ENCODE measurements at places on chromosomes 7 and 10.

- no peak for DNase-seq
These were observed 93.0 kb upstream of the SLC25A13 start for GRCh38 chr7:96414931-96415292.

DNA sequence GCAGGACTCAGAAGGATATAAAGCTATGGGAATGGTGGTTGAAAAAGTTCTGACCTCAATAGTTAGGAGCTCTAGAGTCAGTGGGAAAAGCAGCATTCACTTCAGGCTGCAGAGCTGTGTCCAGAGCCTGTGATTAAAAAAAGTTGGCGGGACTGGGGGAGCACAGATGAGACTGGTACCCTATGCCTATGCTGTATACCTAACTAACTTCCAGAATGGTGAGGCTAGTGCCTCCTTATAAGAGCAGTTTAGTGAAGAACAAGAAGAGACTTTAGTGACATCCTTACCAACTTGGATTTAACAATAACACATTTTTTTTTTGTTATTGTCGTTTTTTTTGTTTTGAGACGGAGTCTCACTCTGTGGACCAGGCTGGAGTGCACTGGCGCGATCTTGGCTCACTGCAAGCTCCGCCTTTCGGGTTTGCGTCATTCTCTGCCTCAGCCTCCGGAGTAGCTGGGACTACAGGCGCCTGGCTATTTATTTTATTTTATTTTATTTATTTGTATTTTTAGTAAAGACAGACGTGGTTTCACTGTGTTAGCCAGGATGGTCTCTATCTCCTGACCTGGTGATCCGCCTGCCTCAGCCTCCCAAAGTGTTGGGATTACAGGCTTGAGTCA, 6.6 kb upstream of the ZNF282 start:
- no peak for DNase-seq

- DNase-seq: no peak
These were observed 10.4 kb upstream of the WIPF3 start for GRCh38 chr7:29795696-29796580.

DNA sequence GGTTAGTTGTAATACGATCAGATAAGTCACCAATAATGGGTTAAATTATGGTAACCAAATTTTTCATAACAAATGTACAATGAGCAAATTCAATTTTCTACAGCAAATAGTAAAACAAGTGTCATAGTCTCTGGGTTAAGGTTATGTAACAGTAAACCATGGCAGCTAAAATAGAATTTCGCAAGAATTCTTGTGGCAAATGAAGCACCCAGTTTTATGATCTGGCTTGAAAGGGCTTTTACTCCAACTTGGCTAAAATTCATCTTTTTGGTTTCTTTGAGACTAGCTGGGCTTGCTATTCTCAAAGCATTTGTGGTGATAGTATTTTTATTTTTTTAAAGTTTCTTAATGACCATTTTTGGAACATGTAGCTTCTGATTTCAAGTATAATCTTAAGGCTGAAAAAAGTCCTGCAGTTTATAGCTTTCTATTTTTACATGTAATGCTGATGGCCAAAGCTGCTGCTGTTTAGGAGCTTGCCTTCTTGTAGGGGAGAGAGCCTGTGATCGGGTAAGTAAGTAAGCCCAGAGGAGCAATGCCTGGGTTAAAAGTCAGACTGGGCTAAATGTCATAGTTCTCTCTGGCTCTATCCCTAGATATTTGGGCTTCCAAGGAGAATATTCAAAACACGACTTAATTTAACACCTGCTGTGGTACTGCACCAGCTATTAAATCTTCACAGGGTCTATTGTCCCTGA, 55.5 kb upstream of the SYPL1 start:
- DNase-seq: no peak

DNA sequence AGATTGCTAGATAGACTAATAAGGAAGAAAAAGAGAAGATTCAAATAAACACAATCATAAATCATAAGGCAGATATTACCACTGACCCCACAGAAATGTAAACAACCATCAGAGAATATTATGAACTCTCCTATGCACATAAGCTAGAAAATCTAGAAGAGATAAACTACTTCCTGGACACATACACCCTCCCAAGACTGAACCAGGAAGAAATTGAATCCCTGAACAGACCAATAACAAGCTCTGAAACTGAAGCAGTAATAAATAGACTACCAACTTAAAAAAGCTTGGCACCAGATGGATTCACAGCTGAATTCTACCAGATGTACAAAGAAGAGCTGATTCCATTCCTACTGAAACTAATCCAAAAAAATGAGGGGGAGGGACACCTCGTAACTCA, 24.5 kb upstream of the STARD3NL start:
- no peak for DNase-seq

- no peak for DNase-seq
These were observed 16.0 kb downstream of the UBE2D1 start for GRCh38 chr10:58350619-58351323.

DNA sequence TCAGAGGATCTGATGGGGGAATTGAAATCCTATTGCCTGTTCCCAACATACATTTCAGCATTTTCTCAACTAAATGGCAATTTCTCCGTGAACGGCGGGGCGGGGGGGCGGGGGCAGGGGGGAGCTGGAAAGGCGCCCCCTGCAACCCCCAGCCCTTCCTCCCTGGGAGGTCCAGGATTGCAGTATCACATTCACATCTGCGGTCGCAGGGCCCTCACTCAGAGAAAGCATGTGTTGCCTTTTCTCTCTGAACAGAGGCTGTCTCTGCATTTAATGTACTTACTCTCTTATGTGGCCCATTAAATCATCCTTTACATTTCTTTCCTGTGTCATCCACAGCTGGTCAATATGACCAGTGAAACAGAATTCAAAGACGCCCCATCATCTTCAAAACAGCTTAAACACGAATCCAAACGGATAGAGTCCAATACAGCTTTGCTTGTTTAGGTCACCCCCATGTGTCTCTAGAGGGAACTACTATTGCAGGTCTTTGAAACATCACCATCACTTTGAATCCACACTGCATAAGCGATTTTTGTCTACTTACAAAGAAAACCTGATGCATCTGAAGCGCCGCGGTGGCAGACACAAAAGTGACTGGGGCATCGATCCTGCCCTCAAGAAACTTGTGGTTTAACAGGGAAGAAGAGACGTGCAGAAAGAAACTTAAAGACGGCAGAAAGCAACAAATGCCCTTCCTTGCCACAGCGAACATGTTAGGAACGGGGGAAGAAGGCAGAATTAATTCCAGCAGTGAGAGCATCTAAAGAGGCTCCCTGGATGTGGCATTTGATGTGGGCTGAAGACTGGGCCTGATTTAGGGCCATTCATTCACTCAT, 17.0 kb upstream of the ECHDC3 start:
- peak; percentile 58 for DNase-seq

DNA sequence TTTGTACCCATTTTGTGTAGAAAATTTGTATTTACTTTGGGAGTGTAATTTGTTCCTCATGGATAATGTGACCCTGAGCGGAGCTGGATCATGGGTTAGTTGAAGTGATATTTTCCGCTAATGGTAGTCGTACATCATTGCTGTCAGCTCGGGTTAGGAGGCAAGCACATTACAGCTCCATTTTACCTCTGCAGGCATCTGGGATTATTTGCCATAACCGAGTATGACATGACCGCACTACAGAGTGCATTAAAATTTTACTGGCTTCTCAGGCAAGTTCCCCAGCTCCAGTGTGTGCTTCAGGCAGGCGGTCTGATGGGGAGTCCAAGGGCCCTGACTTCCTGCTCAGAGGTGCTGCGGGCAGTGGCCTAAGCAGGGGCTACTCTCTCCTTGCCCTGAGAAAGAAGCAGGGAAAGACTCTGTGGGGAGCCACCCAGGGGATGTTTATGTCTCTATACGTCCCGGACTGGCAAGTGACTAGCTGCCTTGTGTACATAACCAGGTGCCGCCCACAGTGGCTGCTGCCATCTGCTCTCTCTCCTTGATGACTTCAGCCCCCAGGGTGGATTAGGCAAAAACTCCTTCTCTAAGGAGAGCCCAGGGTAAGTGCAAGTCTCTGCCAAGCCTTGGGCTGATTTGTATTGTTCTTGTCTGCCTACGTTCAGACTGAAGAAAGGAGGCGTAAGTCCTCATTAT, 685.3 kb upstream of the GALNT17 start:
- DNase-seq: no peak

GRCh38 chr10:19302117-19302516, 253.5 kb downstream of the MALRD1 start:
- DNase-seq: peak; percentile 42

GRCh38 chr10:121921238-121921931, 6.4 kb downstream of the ATE1 start:
- no peak for DNase-seq

- DNase-seq: peak; percentile 42
These were observed 68.1 kb downstream of the DGKB start for GRCh38 chr7:14834456-14834855.

GRCh38 chr10:30804478-30805055, 175.0 kb upstream of the LYZL2 start:
- no peak for DNase-seq

DNA sequence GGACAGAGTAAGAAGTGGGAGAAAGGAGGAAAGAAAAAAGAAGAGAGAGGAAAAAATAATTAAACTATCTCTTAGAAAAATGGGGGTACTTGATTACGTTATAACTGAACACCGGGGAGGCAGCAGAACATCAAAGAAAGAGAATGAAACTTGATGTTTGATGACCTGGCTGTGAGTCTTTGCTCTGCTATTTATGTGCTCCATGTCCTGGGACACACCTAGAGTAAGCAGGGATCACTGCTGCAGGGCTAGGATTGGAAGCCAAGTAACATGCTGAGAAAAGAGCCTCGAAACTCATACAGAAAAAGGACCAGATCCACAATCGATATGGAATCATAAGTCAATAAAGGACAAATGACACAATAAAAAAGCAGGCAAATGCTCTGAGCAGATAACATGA, 56.7 kb upstream of the COL13A1 start:
- DNase-seq: no peak

DNA sequence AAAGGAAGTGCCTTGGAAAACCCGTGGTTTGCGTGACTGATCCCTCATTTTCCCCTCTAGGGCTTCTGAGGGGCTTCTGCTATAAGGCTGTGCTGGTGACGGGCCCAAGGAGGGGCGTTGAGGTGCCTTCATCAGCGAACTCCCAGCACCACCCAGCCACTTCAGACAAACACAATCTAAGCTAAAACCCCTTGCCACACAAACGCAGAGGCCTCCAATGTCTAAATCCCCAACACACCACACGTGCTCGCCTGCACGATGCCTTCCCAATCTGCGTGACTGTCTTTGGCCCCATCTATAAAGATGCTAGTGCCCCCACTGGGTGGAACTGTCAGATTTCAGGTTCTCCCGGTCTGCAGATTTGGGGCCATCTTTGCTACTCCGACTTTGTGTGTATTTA, 4.1 kb upstream of the GAD2 start:
- no peak for DNase-seq

GRCh38 chr7:138570715-138571114, 110.7 kb downstream of the TRIM24 start:
- no peak for DNase-seq

- no peak for DNase-seq
These were observed 285.4 kb downstream of the GPR37 start for GRCh38 chr7:124480036-124480820.

DNA sequence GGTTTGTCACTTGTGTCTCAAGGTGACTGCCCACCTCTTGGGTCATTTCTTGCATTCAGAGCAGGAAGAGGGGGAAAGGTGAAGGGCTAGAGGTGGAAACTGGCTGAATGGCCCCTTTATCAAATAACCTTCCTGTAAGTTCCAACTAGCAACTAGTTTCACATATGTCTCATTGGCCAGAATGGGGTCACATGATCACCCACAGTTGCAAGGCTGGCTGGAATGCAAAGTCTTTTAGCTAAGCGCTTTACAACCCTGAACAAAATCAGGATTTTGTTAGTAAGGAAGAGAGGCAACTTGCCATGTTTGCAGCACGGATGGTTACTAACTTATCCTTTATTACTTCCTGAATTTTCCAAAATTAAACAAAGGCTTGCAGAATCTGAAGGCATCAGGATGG, 156.3 kb downstream of the EMX2 start:
- no peak for DNase-seq

- DNase-seq: no peak
These were observed 99.1 kb downstream of the PLCE1 start for GRCh38 chr10:94092848-94093247.

DNA sequence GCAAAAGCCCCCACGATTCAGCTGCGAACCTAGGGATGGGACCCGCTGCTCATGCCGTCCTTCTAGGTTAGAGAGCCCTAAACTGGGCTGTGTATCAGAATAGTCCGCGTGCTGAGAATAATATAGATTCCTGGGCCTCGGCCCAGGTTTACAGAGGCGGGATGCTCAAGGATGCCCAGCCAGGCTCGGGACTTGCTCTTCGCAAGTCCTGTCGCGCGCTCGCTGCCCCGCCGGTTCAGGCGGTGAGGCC, 266 bp upstream of the STMP1 start:
- no peak for DNase-seq

GRCh38 chr7:84684836-84685480, 490.4 kb upstream of the SEMA3A start:
- DNase-seq: no peak

DNA sequence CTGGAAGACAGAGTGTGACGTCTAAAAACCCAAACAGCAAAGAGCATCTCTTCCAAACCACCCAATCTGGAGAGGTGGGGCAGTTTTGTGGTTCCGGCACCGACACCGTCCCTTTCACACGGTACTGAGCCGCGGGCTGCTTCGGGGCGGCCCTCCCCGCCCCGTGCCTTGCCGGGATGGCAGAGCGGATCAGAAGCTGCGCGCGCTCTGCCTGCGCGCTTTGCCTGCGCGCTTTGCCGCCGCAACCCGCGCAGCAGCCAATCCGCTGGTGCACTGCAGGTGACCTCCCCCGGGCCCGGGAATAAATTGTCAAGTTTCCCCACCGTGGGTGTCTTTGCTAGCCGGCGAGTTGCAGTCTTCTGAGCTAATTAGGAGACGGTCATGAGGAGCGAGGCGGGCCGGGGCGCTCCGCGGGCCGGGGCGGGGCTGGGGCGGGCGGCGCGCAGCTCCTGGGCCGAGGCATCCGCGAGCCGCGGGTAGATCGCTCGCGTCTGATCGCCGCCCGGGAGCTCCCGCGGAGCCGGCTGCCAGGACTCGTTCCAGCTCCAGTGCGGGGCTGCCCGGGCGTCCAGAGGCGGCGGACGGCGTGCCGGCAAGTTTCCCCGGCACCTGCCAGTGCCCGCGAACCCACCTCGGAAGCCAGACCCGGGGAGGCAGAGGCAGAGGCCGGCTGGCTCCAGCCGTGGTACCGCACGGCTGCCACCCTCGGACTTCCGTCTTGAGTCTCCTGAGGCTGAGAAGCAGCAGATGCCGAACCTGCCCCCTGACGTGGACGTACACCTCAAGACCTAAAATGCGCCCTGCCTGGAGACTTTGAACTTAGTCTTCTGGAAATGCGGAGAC, 536.0 kb upstream of the GALNT17 start:
- DNase-seq: no peak

DNA sequence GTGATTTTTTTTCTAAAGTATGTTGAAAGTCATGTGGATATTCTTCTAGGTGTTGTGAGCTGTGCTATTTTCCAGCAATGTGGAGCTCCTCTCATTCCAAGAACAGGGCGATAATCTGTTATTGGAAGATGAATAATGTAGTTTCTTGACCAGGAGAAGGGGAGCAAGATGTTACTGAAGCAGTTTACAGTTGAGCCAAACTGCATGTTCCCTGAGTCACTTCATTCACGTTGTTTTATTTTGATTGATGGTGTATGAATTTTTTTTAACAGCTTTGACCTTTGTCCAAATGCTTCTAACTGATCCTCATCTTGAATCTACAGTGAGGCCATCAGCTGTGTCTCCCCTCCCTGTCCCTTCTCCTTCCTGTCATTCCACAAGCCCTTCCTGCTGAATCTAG, 277.1 kb upstream of the KLF6 start:
- no peak for DNase-seq

- DNase-seq: peak; percentile 100
These were observed 92.0 kb upstream of the MKLN1 start for GRCh38 chr7:131235489-131236317.
